ENCODE measurements at places on chromosomes 7 and 10.

DNA sequence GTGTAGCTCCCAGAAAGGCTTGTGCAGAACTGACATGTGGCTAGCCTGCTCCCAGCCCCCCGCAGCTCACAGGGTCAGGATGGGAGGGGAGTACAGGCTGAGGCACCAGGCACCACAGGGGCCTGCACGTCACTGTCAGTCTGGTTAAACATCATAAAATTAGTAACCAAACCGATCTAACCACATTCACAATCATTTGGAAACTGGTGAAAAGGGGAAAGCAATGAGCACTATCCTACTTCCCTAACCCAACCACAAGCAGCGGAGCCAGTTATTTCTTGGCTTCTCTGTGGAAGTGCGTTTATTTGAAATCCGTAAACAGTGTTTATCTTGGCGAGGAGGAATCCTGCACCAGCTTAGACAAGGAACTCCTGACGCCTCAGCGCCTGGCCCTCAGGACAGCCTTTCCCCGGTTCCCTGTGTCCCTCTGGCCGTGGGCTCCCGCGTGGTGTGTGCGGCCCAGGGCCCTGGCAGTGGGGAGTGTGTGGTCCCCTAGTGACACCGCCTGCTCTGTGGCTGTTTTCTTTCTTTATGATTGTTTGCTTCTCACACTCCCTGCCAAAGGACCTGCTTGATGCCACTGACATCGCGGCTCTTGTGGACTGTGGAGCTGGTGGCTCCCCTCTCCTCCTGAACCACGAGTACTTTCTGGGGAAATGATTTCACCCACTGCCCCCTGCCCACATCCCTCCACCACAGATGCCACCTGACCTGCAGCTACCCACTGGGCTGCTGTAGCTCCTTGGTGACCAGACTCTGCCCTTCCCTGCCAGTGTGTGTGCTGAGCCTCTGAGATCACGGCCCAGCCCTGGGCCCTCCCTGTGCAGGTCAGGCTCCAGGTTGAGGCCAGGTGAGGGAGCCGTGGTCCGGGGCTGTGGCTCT lies 38.0 kb downstream of the INPP5A start:
- no peaks in the 10 kb centered on the region for H3K36me3 ChIP-seq
- H3K4me3 ChIP-seq, result no peak overlapping the region
- DNase-seq, result peak; percentile 78
- peaks cover 55% of the 10 kb centered on the region for H3K4me1 ChIP-seq

- no peaks in the 10 kb centered on the region for H3K4me1 ChIP-seq
- H3K4me3 ChIP-seq, result no peak overlapping the region
- no peaks in the 10 kb centered on the region for H3K27me3 ChIP-seq
These were observed 265.5 kb upstream of the FERD3L start for GRCh38 chr7:19410691-19411090.

DNA sequence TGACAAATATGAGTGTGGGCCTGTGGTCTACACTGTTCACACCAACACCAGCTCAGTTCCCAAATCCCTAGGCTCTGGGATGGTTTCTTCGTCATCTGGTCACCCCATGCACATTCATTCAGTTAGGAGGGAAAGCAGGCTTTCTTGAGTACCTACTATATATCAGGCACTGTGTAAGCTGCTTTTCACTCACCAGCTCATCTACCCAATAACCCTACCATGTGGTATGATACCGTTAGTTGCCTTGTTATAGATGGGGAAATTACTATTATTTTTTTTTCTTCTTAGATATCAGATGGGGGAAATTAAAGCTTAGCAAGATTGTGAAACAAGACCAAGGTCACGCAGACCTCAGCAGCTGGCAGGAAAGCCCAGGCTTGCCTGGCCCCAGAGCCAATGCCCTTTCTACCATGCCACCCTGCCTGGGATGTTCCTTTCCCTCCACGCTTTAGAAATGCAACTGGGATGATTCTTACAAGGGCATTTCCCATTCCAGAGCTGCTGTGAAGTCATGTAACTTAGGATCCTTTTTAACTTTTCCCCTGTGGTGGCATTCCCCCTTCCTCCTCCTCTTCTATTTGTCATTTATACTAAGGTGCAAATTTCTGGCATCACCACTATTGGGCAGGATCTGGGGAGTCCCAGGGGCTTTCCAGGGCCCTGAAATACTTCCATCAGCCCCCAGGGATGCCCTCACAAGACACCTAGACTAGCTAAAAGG lies 93.1 kb upstream of the EFCAB10 start:
- no peak for DNase-seq
- H3K27ac ChIP-seq, result no peak overlapping the region
- no peaks in the 10 kb centered on the region for H3K36me3 ChIP-seq
- no peaks in the 10 kb centered on the region for H3K27me3 ChIP-seq

GRCh38 chr10:60932756-60933155 lies 11.2 kb downstream of the RHOBTB1 start:
- H3K4me3 ChIP-seq, result no peak overlapping the region
- no peak overlapping the region for H3K27ac ChIP-seq
- no peaks in the 10 kb centered on the region for H3K27me3 ChIP-seq
- no peaks in the 10 kb centered on the region for H3K4me1 ChIP-seq

DNA sequence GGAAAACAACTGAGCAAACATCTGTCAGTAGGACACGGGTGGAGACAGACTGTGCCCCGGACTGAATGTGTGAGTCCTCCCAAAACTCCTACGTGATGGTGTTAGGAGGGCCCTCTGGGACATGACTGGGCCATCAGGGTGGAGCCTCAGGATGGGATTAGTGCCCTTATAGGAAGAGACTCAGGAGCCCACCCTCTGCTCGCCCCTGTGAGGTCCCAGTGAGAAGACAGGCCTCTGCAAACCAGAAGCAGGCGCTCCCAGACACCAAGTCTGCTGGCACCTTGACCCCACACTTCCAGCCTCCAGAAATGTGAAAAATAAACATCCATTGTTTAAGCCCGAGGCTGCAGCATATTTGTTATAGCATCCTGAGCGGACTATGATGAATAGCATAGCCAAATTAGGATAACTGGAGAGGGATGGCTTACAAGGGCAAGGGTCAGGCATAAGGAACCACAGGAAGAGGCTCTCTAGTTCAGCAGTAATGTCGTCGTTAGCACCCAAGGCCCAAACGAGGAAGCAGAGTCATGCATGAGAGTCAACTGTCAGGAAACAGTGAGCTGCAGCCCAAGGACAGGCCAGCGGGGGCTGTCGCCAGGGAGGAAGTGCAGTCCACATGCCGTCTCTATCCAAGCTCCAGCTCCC lies 50.6 kb downstream of the PTPRN2 start:
- H3K36me3 ChIP-seq, result peaks cover 4% of the 10 kb centered on the region
- H3K27me3 ChIP-seq, result peaks cover 17% of the 10 kb centered on the region
- no peak overlapping the region for H3K27ac ChIP-seq
- H3K4me1 ChIP-seq, result peaks cover 2% of the 10 kb centered on the region

GRCh38 chr7:80654887-80655340 lies 16.5 kb downstream of the CD36 start:
- DNase-seq, result no peak
- H3K27me3 ChIP-seq, result no peaks in the 10 kb centered on the region
- H3K4me1 ChIP-seq, result no peaks in the 10 kb centered on the region
- no peaks in the 10 kb centered on the region for H3K36me3 ChIP-seq
- no peak overlapping the region for H3K4me3 ChIP-seq

GRCh38 chr10:80516506-80517075 lies 21.1 kb upstream of the SH2D4B start:
- no peak overlapping the region for H3K4me3 ChIP-seq
- no peaks in the 10 kb centered on the region for H3K27me3 ChIP-seq
- no peak for DNase-seq
- H3K36me3 ChIP-seq, result peaks cover 85% of the 10 kb centered on the region
